NCI-H1694 (cell line): ENCODE measurements at places on chromosomes 12 and 14.

- DNase-seq, result no peak
These were observed 210.9 kb upstream of the ARID2 start for GRCh38 chr12:45518291-45519235.

DNA sequence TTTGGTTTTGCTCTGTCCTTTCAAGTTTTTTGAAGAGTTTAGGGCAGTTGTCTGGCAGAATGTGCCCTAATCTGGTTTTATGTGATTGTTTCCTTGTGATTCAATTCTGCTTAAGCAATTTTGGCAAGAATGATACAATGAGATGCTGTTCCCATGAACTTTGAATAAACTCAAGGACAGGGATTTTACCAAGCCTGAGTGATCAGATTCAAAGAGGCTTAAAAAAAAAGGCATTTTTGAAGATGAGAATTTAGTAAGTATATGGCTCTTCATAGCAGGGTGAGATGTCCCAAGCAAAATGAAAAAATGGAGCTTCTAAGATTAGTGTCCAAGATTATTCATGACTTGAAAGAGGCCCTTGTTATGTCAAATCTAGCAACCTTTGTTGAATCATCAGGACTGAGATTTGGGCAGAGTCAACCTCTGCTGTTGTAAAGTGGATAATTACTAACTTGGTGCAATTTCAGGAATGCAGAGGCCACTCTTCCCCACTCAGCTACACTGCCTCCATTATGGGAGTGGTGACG, 180.6 kb upstream of the NUDT4 start:
- no peak for DNase-seq

DNA sequence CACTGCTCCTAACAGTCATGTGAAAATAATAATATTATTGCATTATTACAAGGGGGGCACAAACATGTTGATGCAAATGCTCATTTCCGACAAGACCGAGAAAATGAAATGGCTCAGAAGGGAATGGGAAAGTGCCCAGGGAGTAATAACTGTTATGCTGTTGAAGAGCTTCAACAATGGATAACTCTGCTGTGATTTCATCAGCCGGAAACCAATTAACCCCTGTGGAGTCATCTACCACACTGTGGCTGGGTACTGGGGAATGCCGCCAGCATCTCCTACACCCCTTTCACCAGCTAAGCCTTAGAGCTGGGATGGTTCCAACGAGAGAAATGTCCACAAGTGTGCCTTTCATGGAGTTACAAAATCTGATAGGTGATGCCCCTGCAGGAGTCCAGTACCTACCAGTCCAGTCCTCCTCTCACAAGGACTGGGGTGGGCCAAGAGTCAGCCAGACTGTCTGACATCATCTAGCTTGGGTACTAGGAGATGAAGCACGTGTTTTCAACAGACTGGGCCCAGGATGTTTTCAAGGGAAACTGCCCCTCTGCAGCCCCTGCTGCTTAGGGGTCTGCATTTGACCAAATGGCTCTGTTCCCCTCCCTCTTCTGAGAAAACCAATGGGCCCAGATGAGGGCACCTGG, 509.3 kb upstream of the CCDC196 start:
- DNase-seq, result no peak

GRCh38 chr12:70149013-70149412, 94.2 kb upstream of the CNOT2 start:
- DNase-seq, result no peak

- no peak for DNase-seq
These were observed 43.4 kb downstream of the WDR20 start for GRCh38 chr14:102182936-102183619.

- DNase-seq, result no peak
These were observed 292.5 kb downstream of the ATP23 start for GRCh38 chr12:58233886-58234285.

- no peak for DNase-seq
These were observed 141.6 kb downstream of the ITPR2 start for GRCh38 chr12:26691234-26691970.

- DNase-seq, result no peak
These were observed 16.4 kb upstream of the PUS1 start for GRCh38 chr12:131912518-131913274.

DNA sequence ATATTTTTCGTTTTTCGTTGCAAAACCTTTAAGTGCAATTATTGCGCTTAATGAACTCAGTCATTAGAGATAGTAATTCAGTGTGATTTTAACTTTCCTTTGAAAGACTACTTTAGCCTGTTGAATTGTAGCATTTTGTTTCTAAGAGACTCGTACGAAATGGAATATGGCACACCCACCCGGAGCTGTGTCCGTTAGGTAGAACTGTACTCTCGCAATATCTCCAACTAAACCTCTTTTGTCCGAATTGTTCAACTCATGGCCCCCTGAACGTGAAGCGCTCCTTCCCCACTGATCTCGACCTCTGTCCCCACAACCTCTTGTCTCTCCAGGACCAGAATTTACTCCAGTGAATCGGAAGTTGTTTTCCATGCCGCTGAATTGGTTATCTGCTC, 800 bp downstream of the PCNX4 start:
- peak; percentile 9 for DNase-seq

- DNase-seq, result no peak
These were observed 36.5 kb upstream of the DYNC1H1 start for GRCh38 chr14:101927859-101928258.

- DNase-seq, result no peak
These were observed 177.8 kb upstream of the C14orf180 start for GRCh38 chr14:104401785-104402184.

DNA sequence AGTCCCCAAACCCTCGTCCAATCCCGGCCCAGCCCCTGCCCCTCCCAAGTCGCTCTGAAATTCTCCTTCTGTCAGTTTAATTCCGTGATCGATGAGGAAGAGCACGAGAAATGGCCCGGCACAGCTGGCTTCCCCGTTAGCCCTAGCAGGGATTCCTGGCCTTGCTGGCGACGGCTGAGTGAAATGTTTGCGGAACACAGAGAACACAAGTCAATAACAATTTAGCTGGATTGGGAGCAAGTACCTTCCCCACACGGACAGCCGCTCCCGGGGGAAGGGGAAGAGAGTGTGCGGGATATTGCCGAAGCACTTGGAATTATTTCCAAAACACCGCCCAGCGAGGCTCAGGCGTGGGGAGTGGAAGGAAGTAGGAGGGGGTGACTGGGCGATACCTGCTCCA, 134.6 kb downstream of the RBM19 start:
- no peak for DNase-seq

DNA sequence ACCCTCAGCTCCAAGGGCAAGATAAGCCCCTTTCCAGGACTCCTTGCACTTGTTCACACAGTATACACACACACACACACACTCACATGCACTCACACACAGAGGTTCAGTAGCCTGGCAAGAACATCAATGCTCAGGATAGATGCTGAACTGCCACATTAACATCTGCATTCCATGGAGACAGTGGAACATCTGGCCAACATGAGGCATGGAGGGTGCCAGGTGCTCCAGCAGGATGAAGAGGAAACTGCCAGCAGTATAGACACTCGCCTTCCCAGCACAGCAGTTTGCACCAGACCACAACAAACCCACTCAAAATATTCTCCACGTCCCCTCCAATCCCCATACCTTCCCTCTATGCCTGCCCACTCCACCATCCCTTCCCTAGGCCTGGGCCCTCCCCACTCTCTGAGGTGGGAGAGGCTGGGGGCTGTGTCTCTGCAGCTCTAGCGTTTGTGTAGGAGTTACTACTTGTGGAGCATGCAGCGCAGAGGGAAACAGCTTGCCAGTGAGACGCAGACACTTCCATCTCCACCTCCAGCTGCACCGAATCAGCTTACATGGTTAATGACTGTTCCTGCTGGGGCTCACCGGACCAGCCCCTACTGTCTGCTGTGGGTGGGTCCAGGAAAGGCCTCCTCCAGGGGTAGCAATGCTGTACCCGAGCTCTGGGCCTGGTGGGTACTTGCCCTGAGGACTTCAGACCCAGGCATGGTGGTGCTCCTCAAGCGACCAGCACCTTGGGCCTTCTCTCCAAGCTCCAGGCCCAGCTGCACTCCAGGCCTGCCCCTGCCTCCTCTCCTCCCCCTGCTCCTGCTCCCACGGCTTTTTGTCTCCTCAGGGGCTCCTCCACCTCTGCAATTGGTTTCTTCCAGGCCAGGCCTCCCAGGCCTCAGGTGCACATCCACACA, 18.6 kb upstream of the PLEKHG3 start:
- DNase-seq, result peak; percentile 72

- no peak for DNase-seq
These were observed 66.3 kb upstream of the CEP83 start for GRCh38 chr12:94525951-94526350.

GRCh38 chr12:131494741-131495524, 216.0 kb upstream of the SFSWAP start:
- DNase-seq, result no peak

DNA sequence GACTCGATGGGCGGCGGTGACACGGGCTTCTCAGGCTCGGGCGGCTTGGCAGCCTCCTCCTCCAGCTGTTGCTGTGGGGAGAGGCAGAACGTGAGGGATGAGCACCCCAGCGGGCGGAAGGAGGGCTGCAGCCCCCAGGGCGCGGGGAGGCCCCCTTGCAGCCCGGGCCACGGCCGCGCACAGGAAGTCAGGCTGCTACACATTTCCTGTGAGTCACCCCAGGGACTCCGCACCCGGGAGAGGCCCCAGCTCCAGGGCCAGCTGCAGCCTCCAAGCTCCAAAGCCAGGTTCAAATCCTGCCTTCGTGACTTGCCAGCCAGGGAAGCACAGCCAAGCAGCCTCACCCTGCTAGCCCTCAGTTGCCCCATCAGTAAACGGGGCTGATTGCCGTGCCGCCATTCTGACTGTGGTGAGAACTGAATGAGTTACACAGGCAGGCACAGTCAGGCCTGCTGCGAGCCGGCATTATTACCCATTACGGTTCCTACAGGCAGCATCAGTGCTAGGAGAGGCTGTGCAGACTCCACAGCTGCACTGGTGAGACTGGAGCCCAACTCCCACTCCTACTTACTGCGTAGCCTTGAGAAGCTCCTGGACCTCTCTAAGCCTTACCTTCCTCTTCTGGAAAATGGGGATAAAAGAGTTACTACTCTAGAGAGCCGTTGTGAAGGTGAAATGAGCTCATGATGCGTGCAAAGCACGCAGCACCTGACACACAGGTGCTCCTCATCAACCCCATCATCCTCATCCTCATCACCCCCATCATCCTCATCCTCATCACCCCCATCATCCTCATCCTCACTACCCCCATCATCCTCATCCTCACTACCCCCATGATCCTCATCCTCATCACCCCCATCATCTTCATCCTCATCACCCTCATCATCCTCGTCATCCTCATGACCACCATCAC, 100.9 kb downstream of the NCOR2 start:
- DNase-seq, result no peak

DNA sequence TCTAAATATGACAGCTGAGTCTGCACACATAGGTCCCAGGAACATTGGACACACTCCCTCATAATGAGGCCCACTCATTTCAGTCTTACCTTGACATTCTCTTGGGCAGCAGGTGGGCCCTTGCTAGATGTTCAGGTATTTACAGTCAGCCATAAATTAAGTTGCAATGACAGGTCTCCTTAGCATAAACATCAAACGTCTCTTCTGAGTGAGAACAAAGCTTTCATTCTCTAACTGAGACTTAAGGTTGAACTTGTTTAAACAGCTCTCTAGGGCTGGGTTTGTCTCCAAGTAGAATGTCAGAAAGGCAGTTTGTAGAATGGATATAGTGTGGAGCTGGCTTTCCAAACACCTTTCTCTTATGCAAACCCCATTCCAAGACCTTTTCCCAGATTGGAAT, 10.3 kb downstream of the ACVR1B start:
- no peak for DNase-seq

GRCh38 chr12:110122929-110123328, 1.2 kb upstream of the IFT81 start:
- no peak for DNase-seq

DNA sequence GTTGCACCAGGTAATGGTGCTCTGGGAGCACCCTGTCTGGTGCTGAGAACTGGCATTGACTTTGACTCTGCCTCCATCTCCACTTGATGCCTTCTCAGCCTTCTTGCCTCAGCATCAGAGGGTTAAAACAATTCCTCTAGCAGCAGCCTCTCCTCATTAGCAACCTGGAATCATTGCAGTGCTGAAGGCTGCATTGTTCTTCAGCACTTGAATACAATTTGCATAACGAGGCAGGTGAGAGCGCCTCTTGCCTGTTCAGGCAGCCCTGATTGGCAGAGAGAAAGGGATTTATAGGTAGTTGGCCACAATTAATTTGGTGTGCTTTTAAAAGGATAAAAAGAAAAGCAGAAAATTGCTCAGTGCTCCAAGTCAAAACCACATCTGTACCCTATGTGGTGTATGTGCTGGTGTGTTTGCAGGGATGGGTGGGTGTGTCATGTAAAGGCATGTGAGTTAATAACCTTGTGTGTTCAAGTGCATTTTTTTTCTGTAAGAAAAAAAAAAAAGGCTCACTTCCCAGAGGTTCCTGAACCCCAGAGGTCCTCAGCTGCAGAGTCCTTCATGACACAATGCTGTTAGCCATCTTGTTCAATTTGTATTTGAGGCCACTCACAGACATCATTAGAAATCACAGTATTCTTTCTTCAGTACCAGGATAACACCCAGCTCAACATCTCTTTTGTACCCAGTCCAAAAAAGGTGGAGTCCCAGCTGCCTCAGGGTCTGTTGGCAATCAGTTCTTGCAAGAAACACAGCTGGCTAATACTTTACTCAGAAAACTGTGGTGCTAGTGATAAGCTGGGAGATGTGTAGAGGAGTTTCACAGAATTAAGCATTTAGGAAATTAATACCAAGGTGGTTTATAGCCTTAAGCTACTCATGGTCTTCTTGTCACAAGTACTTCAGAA, 385.6 kb downstream of the GRIN2B start:
- DNase-seq, result peak; percentile 67

DNA sequence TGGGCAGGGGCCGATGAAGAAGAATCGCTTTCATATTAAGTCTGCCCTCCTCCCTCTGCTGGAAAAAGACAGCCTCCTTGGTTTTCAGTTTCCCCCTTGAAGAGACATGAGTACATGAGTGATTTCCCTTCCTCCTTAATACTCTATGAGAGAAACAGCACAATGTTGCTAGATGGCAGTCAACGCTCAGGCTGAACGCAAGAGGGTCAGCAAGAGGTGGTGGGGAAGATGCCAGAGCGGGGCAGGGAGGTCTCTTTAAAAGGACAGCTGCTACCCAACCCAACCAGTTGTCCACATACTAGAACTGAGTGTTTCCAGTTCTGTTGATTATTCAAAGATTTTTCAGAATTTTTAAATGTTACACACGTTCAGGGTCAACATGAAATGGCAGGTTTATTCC, 22.8 kb downstream of the CRACR2A start:
- no peak for DNase-seq

DNA sequence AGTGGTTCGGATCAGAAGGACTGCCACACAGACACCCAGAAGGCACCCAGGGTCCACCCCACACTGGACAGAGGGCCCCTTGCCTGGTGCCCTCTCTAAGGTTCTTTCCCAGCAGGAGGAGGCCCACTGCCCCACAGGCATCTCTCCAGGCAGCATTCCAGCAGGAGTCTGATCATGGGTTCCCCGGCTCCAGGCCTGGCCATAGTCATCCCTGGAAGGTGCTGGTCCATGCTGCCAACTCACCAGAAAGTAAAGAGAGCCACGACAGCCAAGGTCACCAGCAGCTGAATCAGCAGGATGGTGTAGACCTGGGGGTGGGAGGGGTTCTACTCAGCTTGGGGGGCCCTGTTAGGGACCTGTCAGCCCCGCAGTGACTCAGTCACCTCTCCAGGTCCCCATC, 6.4 kb downstream of the FAIM2 start:
- no peak for DNase-seq
